HT1080 (cell line): ENCODE measurements at places on chromosomes 5 and 9. TPM values are rescaled to one million over a fixed set of nuclear protein-coding genes. Genes with fewer than 3 reads are reported as not detected.

SNCAIP gene
- total RNA-seq, result 3.6 and 6.5 TPM in 2 replicates

TPM2 gene
- 405 and 411 TPM in 2 replicates for total RNA-seq

DNA sequence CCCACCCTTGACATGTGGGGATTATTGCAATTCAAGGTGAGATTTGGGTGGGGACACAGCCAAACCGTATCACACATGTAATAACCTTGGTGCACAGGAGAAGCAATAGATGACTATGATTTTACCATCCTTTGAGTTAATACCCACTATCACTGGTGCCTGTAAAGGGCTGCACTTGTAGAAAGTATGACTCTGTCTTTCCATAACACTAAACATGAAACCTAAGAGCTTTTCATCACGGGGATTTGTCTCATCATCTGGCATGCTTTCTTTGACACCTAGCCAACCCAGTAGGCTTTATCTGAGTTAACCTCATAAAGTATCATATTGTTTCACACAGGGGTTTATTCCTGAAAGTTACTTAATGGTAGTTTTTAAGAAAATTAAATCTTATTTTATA is 188.9 kb upstream of the TNC start:
- no peak for DNase-seq

GRCh38 chr5:132103332-132103951 is 29.9 kb downstream of the CSF2 start:
- DNase-seq, result peak; percentile 90

- no peak for DNase-seq
Measured at GRCh38 chr5:57937025-57937424, 454.4 kb upstream of the ACTBL2 start.
